ENCODE measurements at places on chromosomes 16 and 17.

GRCh38 chr17:7468804-7469389 lies 10.5 kb downstream of the ZBTB4 start:
- no peak for DNase-seq

GRCh38 chr17:48749621-48750553 lies 21.3 kb upstream of the HOXB13 start:
- no peak for DNase-seq

DNA sequence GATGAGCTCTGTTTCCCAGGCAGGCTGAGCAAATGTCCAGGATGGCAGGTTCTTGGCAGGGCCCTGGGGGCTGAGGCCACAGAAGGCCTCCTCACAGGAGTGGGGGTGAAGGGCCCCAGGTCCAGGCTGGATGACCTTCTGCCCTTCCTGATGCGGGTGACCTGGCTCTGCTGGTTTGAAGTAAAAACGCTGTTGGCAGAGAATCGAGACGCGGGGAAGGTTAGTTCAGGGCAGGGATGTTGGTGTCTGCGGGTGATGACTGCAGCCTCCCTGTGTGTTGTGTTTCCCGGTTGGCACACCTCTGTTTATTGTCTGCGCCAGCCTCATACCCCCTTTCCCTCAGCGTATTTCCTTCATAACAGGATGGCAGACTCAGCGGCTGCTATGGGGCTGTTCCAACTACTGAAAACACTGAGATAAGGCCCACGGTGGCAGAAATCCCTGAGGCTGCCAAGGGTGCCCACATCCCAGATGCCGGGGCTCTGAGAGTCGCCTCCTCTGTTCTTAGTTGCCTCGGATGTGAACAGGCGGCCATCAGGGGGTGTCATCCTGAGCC lies 104.6 kb downstream of the METRNL start:
- no peak for DNase-seq

GRCh38 chr17:1244606-1245012 lies 25.6 kb upstream of the BHLHA9 start:
- DNase-seq = no peak

DNA sequence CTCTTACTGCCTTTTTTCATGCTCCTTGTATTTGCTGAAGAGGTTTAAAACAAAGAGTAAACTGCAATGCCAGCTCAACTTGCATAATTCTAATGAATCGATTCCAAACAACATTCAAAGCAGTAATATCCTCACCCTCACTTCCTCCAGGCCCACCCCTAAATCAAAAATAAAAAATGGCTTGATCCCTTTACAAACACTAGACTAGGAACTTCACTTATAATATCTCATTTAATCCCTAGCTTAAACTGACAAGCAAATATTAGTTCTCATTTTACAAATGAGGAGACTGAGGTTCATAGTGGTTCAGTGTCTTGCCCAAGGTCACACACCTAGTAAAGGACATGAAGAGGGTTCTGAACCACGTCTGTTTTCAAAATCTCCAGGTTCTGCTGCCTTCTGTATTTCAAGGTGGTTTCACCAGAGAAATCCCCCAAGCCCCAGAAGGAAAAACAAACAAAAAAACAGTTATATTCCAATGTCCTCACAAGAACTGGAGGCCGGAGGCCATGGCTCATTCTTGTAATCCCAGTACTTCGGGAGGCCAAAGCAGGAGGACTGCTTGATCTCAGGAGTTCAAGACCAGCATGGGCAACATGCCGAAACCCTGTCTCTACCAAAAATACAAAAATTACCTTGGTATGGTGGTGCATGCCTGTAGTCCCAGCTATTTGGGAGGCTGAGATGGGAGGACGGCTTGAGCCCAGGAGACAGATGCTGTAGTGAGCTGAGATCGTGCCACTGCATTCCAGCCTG lies 80.3 kb upstream of the GRIN2A start:
- DNase-seq = no peak

DNA sequence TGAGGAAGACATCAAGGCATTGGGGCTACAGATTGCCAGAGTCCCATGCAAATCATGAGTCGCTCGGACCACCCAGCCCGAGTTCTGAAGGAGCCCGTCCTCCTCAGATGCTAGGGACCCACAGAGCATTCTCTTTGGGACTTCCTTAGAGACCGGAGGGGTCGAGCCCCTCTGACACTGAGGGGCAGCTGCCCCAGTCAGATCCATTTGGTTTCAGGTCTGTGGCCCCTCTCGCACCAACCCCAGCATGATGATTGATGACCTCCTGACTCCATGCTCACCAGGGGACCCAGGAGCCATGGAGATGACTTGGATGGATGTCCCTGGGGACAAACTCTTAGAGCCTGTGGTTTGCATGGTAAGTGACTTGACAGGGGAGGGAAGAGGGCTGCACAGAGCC lies 8.0 kb downstream of the PDF start:
- DNase-seq = no peak

DNA sequence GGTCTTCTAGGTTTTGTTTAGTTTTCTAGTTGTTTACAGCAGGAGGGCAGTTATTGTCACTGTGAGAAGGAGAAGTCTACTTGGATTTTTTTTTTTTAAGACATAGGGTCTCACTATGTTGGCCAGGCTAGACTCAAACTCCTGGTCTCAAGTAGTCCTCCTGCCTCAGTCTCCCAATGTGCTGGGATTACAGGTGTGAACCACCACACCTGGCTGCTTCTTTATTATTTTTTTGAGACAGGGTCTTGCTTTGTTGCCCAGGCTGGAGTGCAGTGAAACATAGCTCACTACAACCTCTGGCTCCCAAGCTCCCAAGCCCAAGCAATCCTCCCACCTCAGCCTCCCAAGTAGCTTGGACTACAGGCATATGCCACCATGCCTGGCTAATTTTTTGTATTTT lies 68.3 kb upstream of the STAC2 start:
- DNase-seq = no peak

GRCh38 chr16:81035975-81036750 lies 521 bp downstream of the ATMIN start:
- DNase-seq = peak; percentile 56

- no peak for DNase-seq
Measured at GRCh38 chr17:142102-142661, 4.8 kb downstream of the SCGB1C2 start.

GRCh38 chr17:64328859-64329531 lies 61.7 kb downstream of the PECAM1 start:
- no peak for DNase-seq

DNA sequence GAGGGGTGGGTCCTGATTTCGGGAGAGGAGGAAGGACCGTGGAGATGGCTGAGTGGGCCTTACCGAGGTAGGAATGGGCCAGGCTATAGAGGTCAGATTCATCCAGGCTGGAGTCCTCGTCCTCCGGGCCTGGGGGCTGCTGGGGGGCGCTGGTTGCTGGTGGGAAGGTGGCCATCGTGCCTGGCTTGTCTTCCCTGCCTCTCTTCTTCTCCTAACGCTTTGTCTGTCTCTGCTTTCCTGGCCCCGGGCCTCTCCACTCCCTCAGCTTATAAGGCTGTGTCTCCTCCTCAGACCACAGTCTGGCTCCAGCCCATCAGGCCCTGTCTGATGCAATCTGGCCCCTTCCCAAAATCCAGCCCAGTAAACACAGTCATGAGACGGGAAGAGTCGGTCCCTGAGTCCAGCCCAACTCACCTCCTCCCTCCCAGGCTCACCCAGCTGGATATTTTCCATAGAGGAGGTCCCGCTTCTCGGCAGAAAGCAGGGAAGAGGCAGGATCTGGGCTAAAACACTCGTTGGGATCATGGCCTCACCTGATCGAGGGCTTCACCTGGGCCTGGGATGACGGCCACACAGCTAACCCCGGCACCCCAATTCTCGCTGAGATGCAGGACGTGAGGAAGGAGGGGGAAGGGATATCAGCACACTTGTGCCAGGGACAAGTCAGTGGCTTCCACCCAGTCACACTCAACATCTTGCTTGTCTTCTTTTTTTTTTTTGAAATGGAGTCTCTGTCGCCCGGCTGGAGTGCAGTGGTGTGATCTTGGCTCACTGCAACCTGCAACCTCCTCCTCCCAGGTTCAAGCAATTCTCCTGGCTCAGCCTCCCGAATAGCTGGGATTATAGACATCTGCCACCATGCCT lies at the start of gene NUPR1:
Gene NUPR1, minus strand, starts transcription at position 242 of the 864 bp plus-strand sequence. Its CDS starts 67 bp downstream, at position 175.
- no peak for DNase-seq

DNA sequence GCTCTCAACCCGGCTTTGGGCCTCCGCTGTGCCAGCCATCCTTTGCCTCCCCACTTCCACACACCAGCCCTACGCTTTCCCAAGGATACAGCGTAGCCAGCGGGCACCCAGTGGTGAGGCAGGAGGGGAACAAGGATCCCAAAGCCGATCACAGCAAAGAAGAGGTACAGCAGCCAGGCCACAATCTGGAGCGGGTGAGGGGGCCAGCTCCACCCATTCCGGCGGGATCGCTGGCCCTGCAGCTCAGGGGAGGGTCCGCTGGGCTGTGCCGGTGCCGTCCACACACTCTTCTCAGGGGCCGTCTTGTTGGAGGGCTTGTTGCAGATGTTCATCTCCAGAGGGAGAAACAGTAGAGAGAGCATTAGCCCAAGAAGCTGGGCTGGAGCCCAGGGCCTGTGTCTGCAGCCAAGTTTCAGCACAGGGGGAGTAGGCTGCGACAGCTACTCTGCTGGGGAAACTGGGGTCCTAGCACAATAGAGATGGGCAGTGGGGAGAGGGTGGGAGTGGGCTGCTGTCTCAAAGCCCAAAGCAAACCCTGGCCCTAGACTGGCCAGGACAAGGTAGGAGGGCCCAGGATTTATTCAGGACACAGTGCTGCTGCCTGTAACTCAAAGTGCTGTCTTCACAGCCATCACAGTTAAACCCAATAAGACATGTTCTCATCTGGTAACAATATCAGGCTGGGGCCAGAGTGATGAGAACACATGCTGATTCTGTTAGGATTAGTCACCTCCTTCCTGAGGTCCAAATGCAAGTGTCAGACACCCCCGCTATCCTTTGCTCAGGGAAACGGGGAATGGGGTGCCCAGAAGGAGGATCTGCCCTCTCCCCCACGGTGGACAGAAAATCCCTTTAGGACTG lies 9.9 kb downstream of the ZDHHC1 start:
- no peak for DNase-seq

GRCh38 chr16:11498683-11499082 lies 88.0 kb downstream of the LITAF start:
- no peak for DNase-seq

- no peak for DNase-seq
Measured at GRCh38 chr17:74431568-74432423, at the start of gene GPRC5C. GPRC5C (plus strand) TSS chr17:74432088; CDS start chr17:74439777, 7,689 bp downstream.

DNA sequence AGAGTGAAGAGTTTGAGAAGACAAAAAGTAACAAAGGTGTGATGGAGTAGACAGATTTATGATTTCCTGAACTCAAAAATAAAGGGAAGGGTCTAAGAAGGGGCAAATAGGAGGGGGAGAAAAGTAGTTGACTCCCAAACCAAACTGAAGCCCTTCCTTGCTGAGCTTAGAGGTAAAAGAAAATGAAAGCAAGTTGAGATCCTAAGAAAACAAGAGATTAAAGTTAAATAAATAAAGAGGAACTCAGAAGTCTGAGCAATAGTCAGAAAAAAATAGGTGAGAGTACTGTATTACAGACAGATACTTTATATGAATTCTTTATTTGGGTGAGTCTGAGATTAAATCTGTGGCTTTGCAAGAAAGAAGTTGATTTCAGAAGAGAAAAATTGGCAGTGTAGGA lies 3.3 kb upstream of the PSMD12 start:
- DNase-seq = no peak

DNA sequence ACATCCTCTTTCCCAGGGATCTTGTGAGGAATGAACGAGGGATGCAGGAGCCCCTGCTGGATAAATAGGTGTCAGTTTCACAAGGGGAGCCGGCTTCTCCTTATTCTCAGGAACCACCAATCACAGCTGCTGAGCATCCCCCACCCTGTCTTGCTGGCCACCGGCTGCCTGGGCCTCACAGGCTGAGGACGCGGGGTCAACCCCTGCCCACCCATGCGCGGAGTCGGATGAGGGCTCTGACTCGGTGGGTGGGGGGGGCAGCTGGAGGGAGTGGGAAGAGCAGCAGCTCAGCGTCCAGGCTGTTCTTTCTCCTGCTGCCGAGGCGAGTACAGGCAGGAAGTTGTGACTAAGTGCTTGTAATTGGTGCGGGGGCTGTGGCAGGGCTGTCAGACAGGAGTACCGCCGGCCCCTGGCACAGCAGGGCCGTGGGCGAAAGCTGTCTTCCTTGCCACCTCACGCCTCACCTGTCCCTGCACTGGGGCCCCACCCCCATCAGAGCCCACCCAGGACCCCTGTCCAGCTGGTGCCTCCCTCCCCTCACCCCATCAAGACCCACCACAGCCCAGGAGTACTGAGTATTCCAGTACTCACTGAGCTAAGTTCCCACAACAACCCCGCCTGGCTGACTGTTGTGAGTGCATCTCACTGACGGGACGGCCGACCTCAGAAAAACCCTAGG lies 11.0 kb upstream of the DPEP1 start:
- peak; percentile 28 for DNase-seq

GRCh38 chr17:16446338-16446983 lies 31.1 kb downstream of the TRPV2 start:
- no peak for DNase-seq

- DNase-seq = no peak
Measured at GRCh38 chr16:87297918-87298631, 19.1 kb downstream of the C16orf95 start.

DNA sequence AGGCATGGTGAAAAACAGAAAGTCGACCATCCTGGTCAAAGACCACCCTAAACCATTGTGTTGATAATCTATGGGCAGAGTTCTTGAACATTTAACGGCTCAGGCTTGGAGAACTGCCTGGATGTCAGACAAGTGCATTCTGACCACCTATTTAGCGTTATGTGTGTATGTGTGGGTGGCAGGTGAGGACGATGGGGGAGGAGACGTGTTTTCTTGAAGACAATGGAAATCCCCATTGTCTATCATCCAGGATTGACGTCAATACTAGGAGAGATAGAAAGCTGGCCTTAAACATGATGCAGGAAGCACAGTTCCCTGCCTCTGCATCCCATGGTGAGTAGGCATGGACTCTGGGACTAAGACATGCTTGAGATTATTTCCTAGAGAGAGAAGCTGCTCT lies 157.4 kb upstream of the MAF start:
- no peak for DNase-seq

GRCh38 chr17:812638-813204 lies 30.6 kb downstream of the MRM3 start:
- no peak for DNase-seq

- DNase-seq = no peak
Measured at GRCh38 chr17:71885662-71886061, 235.2 kb upstream of the SOX9 start.

DNA sequence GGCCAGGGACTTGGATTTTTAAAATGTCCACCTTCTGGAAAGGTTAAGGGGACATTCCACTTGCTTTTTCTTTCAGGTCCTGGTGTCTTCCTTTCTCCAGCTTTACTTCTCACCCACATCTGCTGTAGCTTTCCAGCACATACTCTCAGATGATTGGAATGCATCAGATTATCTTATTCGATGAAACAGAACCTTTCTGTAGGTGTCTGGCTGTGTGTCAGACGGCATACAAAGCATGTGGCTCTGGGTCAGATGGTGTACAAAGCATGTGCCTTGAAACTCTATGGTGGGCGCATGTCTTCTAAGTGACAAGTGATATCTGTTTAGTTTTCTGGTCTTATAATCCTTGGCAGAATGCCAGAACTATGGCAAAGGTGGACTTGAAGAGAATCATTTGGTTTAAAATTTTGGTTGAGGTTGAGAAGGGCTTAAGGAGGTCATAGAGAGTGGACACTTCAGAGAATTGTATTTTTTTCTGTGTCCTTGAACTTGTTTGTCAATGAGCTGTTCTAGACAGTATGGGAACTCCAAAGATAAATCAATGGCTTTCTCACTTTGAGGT lies 125.3 kb downstream of the FTO start:
- no peak for DNase-seq

- DNase-seq = no peak
Measured at GRCh38 chr17:16494059-16494458, 2.1 kb upstream of the LRRC75A start.

All from activated CD4-positive, CD25-positive, alpha-beta regulatory T cell (primary cell).